Left hindlimb (tissue), 1 donor: ENCODE measurements at places on chromosomes 4 and X.

DNA sequence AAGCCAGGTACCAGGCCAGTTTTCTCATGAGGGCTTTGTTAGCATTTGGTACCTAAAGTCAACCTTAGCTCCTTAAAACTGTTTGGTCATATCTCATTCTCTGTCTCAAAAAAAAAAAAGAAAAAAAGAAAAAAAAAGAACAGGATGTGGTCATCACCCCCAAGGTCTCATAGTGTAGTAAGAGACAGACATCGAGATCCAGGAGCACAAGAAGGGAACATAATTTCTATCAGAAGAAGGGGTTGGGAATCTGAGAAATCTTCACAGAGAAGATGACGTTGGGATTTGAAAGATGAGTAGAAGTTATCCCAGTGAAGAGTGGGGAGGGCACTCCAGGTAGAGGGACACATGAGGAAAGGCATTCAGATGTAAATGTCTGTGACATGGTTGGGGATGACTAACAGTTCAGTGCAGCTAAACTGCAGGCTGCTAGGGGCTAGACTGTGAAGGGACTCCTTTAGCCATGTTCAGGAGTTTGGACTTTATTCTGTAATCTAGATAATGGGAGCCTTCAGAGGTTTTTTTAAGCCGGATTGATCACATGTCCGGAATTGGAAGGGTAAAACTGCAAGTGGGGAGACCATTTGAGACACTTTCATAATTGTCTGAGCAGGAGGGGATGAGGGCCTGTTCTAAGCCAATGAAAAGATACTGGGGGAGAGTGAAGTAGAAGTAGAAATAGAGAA, 26.9 kb upstream of the GJB1 start:
- DNase-seq: no peak

- no peak for DNase-seq
Measured at GRCh38 chr4:146051728-146052391, 113.2 kb upstream of the ZNF827 start.

GRCh38 chrX:11375614-11376119, 82.5 kb downstream of the AMELX start:
- no peak for DNase-seq

GRCh38 chrX:136220951-136221350, 30.2 kb downstream of the MAP7D3 start:
- DNase-seq: no peak
